ENCODE measurements at places on chromosomes 16 and 17. TPM values are rescaled to one million over a fixed set of nuclear protein-coding genes. Genes with fewer than 3 reads are reported as not detected.
A peak's percentile ranks its signal among the peaks of the same experiment; 100 is the strongest.

FOXK2 gene
- total RNA-seq: 66.0 TPM

DNA sequence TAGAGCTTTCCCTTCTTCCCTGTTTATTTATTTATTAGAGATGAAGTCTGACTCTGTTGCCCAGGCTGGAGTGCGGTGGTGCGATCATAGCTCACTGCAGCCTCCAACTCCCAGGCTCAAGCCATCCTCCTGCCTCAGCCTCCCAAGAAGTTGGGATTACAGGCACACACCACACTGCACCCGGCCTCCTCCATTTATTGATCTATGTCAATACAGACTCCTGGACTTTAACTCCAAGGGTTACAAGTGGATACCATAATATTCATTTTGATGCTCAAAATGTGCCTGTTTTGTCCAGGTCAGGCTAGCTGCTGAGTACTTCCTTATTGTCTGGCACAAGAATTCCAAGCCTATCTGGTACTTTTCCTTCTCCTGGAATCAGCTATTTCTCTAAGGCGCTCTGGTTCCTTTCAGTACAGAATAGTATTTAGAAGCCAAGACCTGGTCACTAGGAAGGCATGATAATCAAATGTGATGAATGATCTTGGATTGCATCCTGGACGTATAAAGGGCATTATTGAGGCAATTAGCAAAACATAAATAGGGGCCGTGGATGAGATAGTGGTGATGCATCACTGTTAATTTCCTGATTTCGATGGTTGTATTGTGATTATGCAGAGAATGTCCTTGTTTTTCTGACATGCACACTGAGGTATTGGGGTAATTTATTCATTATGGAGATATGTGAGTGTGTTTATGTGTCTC, 21.7 kb downstream of the IL4R start:
- DNase-seq: no peak
- H3K4me1 ChIP-seq: peaks cover 6% of the 10 kb centered on the region
- H3K27me3 ChIP-seq: no peaks in the 10 kb centered on the region
- H3K36me3 ChIP-seq: no peaks in the 10 kb centered on the region
- H3K4me3 ChIP-seq: no peak overlapping the region

GRCh38 chr16:66843191-66843590, 1.0 kb upstream of the CA7 start:
- no peak for DNase-seq
- H3K36me3 ChIP-seq: no peaks in the 10 kb centered on the region
- no peak overlapping the region for H3K4me3 ChIP-seq
- peaks cover 51% of the 10 kb centered on the region for H3K27me3 ChIP-seq

TUBD1 gene
- total RNA-seq: 13.8 TPM

- DNase-seq: no peak
- peaks cover 28% of the 10 kb centered on the region for H3K4me1 ChIP-seq
- H3K36me3 ChIP-seq: no peaks in the 10 kb centered on the region
- H3K27me3 ChIP-seq: peaks cover 78% of the 10 kb centered on the region
- no peak overlapping the region for H3K27ac ChIP-seq
Measured at GRCh38 chr17:60137731-60138130, 12.0 kb upstream of the CA4 start.

GRCh38 chr17:47663912-47664623, 14.3 kb downstream of the KPNB1 start:
- peak overlapping the region; percentile 76 for H3K27ac ChIP-seq
- H3K4me3 ChIP-seq: no peak overlapping the region
- peak; percentile 85 for DNase-seq
- peaks cover 78% of the 10 kb centered on the region for H3K36me3 ChIP-seq
- H3K27me3 ChIP-seq: no peaks in the 10 kb centered on the region

RABEP2 gene
- 27.2 TPM for total RNA-seq

DNA sequence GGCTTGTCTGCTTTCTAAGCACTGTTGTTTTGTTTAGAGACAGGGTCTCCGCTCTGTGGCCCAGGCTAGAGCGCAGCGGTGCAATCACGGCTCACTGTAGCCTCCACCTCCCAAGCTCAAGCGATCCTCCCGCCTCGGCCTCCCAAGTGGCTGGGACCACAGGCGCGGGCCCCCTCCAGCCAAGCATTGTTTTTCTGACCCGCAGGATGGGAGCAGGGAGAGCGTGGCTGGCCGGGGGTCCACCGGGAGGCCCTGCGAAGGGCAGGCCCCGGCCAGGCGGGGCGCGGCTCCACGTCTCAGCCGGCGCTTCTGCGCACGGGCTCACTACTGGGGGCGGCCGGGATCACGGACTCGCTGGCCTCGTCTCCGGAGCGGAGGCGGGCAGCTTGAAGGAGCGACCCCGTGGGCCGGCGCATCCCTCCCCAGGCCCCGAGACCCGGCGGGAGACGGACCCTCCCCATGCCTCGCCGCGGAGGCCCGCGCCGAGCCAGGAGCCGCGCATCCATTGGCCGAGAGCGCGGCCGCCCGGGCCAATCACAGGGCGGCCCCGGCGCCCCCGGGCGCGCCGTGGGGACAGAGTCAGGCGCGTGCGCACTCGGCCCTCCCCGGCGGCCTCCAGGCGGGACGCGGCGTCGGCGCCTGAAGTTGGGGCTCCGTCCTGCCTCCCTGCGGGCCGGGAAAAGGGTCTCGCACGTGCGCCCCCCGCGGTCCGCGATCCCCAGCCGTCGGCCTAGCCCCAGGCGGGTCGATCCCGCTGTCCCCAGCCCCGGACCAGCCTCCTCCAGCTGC, 24.9 kb downstream of the ACTG1 start:
- peak; percentile 78 for DNase-seq
- H3K4me3 ChIP-seq: peak overlapping the region; percentile 51
- peaks cover 32% of the 10 kb centered on the region for H3K4me1 ChIP-seq
- no peak overlapping the region for H3K27ac ChIP-seq

CYGB gene
- total RNA-seq: 2.1 TPM

CSNK1D gene
- total RNA-seq: 66.4 TPM

GPR139 gene
- total RNA-seq: 1.8 TPM

DNA sequence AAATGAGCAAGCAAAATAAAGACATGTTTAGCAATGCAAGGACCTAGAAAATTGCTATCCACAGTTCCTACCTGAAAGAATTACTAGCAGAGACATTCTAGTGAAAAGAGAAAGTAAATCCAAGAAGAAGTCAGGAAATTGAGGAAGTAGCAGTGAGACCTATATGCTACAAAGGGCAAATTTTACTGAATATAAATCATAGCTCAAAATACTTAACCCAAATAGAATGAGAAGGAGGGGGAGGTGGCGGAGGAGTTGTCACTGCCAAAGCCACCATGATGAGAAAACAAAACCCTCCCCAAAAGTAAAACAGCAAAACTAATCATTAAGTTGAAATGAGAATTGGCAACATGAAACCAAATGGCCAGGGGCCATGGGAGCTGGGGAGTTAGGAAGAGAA, 39.3 kb downstream of the PITPNM3 start:
- no peak for DNase-seq
- no peak overlapping the region for H3K4me3 ChIP-seq
- H3K27me3 ChIP-seq: no peaks in the 10 kb centered on the region
- no peak overlapping the region for H3K27ac ChIP-seq
- no peaks in the 10 kb centered on the region for H3K4me1 ChIP-seq
- no peaks in the 10 kb centered on the region for H3K36me3 ChIP-seq

RDM1 gene
- total RNA-seq: 3.9 TPM

LRRC75A gene
- 26.2 TPM for total RNA-seq

KRTAP3-1 gene
- total RNA-seq: not detected

GRCh38 chr16:1413684-1414531, 596 bp downstream of the UNKL start:
- H3K27ac ChIP-seq: no peak overlapping the region
- H3K27me3 ChIP-seq: no peaks in the 10 kb centered on the region
- peak overlapping the region; percentile 91 for H3K4me3 ChIP-seq
- DNase-seq: peak; percentile 84
- no peaks in the 10 kb centered on the region for H3K4me1 ChIP-seq

DNA sequence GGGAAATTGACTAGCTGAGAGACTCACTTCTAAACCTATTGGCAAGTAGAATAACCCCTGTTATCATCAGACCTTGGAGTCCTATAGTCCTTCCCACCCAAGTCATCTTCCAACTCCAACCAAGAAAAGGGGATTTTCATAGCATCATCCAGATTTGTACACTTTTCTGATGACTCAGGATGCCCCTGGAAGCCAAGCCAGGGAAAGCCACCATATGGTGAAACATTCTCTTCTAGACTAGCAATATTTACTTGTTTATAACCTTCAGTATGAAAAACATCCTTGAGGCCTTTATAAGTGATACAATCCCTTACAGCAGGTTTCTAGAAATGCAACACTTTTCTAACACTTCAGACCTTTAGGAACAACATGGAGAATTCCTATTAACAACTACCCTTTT, 618.8 kb upstream of the CDH11 start:
- no peak overlapping the region for H3K4me3 ChIP-seq
- DNase-seq: no peak
- H3K4me1 ChIP-seq: peaks cover 5% of the 10 kb centered on the region
- H3K36me3 ChIP-seq: no peaks in the 10 kb centered on the region
- no peaks in the 10 kb centered on the region for H3K27me3 ChIP-seq

TBC1D16 gene
- total RNA-seq: 104 TPM

DNA sequence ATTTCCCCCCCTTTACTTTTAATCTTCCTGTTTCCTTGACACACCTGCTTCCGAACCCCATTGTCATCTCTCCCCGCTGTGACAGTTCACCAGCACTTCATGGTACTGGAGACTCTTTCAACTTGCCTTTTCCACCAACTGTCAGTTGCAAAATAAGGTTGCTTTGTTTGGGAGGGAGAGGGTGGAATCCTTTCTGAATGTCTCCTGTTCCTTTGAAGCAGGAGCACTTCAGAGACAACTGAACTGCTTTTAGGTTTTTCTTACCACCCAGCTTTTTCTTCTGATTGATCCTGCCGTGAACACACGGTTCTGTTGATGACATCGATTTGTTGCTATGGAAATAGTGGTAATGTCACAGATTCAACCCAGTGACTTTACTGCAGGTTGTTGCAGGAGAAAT, 42.0 kb downstream of the RPA1 start:
- no peaks in the 10 kb centered on the region for H3K4me1 ChIP-seq
- no peaks in the 10 kb centered on the region for H3K27me3 ChIP-seq
- H3K4me3 ChIP-seq: no peak overlapping the region
- peaks cover 19% of the 10 kb centered on the region for H3K36me3 ChIP-seq
- H3K27ac ChIP-seq: no peak overlapping the region
- no peak for DNase-seq

DNA sequence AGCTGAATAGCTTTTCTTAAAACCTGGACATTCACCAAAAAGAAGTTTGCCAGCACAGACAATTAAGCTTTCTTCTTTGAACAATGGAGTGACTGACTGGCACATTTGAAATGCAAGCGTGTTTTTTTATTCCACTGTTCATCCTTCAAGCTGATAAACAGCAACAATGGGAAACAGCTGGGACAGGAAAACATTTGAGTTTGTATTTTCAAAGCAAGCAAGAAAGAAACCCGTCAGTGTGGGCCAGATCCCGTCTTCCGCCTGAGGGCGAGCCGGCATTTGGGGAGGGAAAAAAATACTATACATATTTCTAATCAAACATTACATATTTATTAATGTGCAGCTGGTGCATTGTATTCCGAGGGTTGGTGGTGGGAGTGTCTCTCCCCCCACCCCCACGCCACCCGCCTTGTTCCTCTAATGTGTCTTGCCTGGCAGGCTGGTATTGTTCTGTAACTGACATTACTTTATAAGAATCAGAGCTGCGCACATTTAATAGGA, 94.3 kb downstream of the CYLD start:
- H3K27me3 ChIP-seq: 0 out of 2 replicates have a peak, but pooled peaks cover 6% of the 10 kb centered on the region
- H3K4me3 ChIP-seq: no peak overlapping the region
- 0 out of 2 replicates have a peak, but pooled peaks cover 3% of the 10 kb centered on the region for H3K4me1 ChIP-seq
- H3K27ac ChIP-seq: no peak overlapping the region
- no peak for DNase-seq

GRCh38 chr17:82691714-82692113, 6.8 kb downstream of the RAB40B start:
- no peaks in the 10 kb centered on the region for H3K4me1 ChIP-seq
- no peaks in the 10 kb centered on the region for H3K36me3 ChIP-seq
- no peak overlapping the region for H3K4me3 ChIP-seq
- H3K27ac ChIP-seq: no peak overlapping the region
- no peak for DNase-seq

DNA sequence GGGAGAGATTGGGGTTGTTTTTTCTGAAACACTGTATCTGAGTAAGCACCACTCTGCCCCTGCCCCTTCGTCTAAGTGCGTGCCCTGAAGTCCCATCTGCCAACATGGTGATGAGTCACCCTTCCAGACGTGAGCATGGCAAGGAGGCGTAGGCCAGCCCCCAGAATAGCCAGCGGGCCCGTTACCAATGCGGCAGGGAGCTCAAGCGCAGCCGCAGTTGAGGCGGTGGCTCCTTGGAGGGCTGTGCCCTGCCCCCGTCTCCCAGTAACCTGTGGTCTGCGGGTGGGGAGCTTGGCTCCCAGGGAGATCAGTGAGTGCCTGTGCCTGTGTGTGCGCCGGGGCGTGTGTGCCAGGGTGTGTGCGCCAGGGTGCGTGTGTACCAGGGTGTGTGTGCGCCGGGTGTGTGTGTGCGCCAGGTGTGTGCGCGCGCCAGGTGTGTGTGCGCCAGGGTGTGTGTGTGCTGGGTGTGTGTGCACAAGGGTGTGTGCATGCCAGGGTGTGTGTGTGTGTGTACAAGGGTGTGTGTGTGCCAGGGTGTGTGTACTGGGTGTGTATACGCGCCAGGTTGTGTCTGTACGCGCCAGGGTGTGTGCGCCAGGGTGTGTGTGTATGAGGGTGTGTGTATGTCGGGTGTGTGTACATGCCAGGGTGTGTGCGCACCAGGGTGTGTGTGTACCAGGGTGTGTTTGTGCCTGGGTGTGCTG, 98.6 kb upstream of the CHMP6 start:
- H3K36me3 ChIP-seq: 0 out of 2 replicates have a peak, but pooled peaks cover 3% of the 10 kb centered on the region
- H3K4me3 ChIP-seq: no peak overlapping the region
- no peaks in the 10 kb centered on the region for H3K4me1 ChIP-seq
- no peaks in the 10 kb centered on the region for H3K27me3 ChIP-seq
- H3K27ac ChIP-seq: no peak overlapping the region

GRCh38 chr17:14940108-14940937, 324.8 kb downstream of the PMP22 start:
- no peaks in the 10 kb centered on the region for H3K36me3 ChIP-seq
- H3K4me3 ChIP-seq: no peak overlapping the region
- H3K27ac ChIP-seq: no peak overlapping the region
- no peaks in the 10 kb centered on the region for H3K4me1 ChIP-seq

- no peaks in the 10 kb centered on the region for H3K4me1 ChIP-seq
- no peak overlapping the region for H3K27ac ChIP-seq
- DNase-seq: no peak
- no peak overlapping the region for H3K4me3 ChIP-seq
Measured at GRCh38 chr17:50328363-50329325, 17.3 kb upstream of the XYLT2 start.

All from GM23338 (cell line).